ENCODE measurements at places on chromosomes 16 and 17. TPM values are rescaled to one million over a fixed set of nuclear protein-coding genes. Genes with fewer than 3 reads are reported as not detected.

The APOH gene
- total RNA-seq, result 17.1 TPM

The CSH2 gene
- total RNA-seq, result not detected

The CFAP20 gene
- 21.7 TPM for total RNA-seq

The SLC4A1 gene
- total RNA-seq, result 0.83 TPM

The KCTD13 gene
- total RNA-seq, result 22.3 TPM

The PIPOX gene
- total RNA-seq, result 1.3 TPM

The ITGAD gene
- 0.62 TPM for total RNA-seq

The ALOX12 gene
- total RNA-seq, result 0.86 TPM

The TNP2 gene
- total RNA-seq, result not detected

The CD300H gene
- 0.92 TPM for total RNA-seq

The PDF gene
- total RNA-seq, result 6.3 TPM

The TSC2 gene
- 123 TPM for total RNA-seq

DNA sequence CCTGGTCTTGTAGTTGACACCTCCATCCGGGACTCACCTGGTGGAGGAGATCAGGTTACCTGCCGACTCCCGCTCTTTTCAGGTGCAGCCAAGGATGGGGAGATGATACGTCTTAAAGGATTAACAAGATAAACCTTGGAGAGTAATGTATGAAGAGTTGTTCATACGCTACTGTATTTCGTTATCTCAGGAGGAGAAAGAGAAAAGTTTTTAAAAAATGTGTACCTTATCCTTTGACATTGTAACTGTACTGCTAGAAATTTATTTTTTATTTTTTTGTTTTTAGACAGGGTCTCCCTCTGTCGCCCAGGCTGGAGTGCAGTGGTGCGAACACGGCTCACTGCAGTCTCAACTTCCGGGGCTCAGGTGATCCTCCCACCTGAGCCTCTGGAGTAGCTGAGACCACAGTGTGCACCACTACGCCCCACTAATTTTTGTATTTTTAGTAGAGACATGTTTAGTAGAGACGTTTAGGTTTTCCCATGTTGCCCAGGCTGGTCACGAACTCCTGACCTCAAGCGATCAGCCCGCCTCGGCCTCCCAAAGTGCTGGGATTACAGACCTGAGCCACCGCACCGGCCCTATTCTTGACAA lies 764 bp upstream of the SMURF2 start:
- no peak for DNase-seq

- peak; percentile 43 for DNase-seq
These were observed 131.5 kb upstream of the CHMP6 start for GRCh38 chr17:80860101-80860671.

- DNase-seq, result no peak
These were observed 145.7 kb upstream of the IRX3 start for GRCh38 chr16:54431997-54432896.

DNA sequence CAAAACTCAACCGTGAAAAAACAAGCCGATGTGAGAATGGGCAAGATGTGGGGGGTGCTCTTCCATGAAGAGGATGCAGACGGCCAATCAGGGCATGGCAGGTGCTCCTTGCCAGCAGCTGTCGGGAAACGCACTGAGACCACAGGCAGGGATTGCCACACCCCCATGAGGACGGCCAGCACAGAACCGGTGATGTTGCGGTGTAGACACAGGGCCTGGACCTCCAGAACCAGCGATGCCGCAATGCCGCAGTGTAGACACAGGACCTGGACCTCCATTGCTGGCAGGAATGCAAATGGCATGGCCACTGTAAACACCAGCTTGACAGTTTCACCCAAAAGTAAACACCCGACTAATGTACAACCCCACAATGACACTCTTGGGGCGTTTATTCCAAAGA lies 164.9 kb downstream of the BANP start:
- DNase-seq, result no peak

DNA sequence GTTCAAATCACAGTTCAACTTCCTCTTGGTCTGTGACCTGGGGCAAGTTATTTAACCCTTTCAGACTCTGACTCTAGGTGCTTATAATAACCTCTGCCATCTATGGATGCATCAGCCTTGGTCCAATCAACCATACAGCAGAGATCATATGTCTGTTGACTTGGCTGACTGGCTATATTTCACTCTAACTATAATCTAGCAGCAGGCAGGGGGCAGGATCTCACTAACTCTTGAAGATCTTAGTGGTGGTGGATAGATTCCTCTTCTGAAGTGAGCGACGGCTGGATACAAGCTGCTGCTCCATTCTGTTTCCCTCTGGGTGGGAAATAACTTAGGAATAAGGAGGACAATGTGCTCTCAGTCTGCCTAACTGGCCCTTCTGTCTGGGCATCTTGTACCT lies 146.6 kb downstream of the SKAP1 start:
- DNase-seq, result no peak

DNA sequence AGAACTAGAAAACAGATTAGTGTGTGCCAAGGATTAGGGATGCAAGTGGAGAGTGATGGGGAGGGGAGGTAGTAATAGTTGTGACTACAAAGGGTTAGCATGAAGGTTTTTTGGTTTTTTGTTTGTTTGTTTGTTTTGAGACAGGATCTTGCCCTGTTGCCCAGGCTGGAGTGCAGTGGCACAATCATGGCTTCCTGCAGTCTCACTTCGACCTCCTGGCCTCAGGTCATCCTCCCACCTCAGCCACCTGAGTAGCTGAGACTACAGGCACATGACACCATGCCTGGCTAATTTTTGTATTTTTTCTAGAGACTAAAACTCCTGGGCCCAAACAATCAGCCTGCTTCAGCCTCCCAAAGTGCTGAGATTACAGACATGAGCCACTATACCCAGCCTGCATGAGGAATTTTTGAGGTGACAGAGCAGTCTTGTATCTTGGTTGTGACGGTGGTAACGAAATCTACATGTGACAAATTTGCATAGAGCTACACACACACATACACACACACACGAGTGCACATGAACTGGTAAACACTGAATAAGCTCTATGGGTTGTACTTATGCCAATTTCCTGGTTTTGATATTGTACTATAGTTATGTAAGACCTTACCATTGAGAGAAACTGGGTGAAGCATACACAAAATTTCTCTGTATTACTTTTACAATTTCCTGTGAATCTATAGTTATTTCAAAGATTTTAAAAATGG lies 59.6 kb upstream of the TOM1L1 start:
- DNase-seq, result no peak

DNA sequence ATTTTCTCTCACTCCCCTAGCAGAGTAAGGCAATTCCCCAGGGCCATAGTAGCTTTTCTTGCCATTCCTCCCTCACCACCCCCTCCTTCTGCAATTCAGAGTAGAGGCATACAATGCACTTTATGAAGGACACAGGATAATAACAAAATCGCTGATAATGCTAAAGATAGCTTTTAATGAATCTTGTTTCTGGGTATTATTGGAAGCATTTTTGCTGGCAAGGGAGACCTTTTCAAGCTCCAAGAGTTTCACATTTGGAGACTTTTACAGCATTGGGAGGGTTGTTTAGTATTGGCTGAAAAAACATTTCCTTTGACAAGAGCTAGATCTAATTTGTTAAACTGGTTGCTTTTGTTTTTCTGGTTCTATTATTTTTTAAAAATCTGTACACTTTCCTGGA lies 573.0 kb upstream of the C16orf82 start:
- DNase-seq, result no peak

DNA sequence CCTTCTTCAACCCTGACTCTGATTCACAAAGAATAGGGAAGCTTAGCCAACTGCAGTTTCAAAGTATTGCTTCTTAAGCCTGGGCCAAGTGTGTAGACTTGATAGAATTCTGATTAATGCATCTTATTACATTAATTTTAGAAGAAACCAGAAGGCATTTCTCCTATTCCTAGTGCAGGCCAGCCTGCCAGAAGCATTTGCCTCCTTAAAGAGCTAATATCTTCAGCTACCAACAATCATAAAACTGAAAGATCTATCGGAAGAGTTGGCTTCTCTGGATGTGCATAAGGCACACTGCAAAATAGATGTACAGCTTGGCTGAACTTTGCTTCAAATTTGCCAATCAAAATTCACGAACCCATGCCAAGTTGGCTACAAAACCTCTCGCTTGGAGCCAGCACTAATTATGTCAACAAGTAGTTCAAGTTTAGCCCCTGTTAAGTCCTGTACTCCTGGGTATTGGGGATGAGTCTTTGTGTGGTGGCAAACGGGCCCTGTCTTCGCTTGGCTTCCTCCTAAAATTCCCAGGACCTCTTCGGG lies 717.8 kb downstream of the WWOX start:
- DNase-seq, result no peak

GRCh38 chr16:56048425-56049105 lies 142.7 kb upstream of the GNAO1 start:
- no peak for DNase-seq

GRCh38 chr17:27754549-27754948 lies 45.8 kb downstream of the NOS2 start:
- no peak for DNase-seq

- DNase-seq, result peak; percentile 41
These were observed 686 bp upstream of the MIEF2 start for GRCh38 chr17:18259621-18260331.

DNA sequence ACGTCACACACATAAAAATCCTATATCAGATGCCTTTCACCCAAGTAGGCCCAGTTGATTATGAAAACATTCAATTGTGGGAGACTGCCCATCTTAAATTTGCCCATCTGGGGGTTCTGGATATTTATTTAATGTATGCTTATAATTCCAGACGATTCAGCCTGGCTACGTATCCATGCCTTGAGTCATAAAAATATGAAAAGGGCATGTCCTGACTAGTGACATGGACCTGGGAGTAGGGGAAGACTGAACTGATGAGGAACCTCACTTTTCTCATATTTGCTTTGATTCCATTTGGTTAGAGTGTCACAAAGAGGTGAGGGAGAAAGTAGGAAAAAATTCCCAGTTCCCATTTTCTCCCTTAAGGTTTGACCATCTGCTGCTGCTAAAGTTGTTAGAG lies 122.5 kb upstream of the GNAO1 start:
- no peak for DNase-seq

DNA sequence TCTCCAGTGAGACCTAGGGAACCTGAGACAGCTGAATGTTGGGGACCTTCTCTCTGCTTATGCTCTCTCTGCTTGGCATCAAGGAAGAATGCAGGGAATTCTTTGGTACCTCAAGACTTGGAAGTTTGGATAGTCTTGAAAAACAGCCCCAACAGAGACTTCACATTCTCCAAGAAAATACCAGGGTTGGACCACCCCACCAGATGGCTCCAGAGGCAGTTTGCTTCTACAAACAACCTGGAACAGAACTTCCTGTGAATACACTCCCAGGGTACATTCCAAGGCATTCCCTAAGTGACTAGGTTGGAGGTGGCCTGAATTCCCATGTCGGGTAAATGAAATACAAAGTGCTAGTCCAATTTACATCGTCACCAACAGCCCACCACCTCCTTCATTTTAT lies 314.4 kb downstream of the PMP22 start:
- no peak for DNase-seq

GRCh38 chr17:79034931-79035485 lies 11.0 kb downstream of the C1QTNF1 start:
- no peak for DNase-seq

GRCh38 chr17:36501963-36502362 lies 15.5 kb downstream of the ZNHIT3 start:
- no peak for DNase-seq

DNA sequence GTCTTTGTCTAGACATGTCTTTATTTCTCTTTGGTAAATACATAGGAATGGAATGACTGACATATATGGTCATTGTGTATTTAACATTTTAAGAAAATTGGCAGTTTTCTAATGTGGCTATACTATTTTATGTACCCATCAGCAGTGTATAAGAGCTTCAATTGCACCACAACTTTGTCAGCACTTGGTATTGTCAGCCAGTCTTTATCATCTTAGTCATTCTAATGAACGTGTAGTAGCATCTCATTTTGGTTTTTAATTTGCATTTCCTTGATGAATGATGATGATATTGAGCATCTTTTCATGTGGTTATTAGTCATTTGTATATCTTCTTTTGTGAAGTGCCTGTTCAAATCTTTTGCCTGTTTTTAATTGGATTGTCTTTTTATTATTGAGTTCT lies 239.3 kb downstream of the CEP112 start:
- DNase-seq, result no peak

DNA sequence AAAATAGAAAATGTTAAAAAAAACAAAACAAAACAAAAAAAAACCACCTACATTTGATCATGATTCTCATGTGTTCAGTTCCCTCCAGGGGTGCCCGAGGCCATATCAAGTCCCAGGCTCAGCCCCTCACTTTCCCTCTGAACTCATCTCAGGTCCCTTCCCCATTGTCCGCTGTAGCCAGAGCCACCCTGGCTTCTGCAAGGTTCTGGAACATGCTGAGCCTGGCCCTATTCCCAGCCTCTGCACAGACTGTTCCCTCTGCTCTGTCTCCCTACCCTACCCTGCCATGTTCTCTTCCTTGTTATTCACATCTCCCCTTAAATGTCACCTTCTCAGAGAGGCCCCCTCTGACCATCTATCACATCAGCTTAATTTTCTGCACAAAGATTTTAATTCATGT lies 46.9 kb downstream of the TK2 start:
- DNase-seq, result no peak

GRCh38 chr17:3788200-3788599 lies 12.8 kb downstream of the ITGAE start:
- DNase-seq, result no peak

DNA sequence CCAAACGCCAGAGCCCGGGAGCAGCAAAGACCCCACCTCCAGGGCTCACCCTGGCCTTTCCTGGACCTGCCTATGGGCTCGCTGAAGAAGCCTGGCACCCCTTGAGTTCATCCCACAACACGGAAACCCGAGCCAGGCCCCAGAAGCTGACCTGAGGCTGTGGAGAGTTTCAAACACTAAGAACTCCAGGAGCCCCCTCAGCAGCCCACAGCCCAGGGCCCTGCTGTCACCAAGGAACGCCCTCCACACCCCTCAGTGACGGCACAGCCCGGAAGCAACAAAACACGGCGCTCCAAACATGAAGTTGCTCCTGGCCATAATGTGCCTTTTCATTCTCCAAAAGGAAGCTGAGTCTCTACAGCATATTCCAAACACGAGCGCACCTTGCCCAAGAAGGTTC lies 9.2 kb downstream of the SLC38A10 start:
- no peak for DNase-seq

GRCh38 chr17:82767041-82767754 lies 15.3 kb downstream of the TBCD start:
- DNase-seq, result peak; percentile 47

- peak; percentile 65 for DNase-seq
These were observed 3.1 kb upstream of the ZNF764 start for GRCh38 chr16:30561089-30561816.

- no peak for DNase-seq
These were observed 5.1 kb downstream of the CALCOCO2 start for GRCh38 chr17:48835971-48836370.

- DNase-seq, result no peak
These were observed 80.1 kb downstream of the PMP22 start for GRCh38 chr17:15184872-15185624.

DNA sequence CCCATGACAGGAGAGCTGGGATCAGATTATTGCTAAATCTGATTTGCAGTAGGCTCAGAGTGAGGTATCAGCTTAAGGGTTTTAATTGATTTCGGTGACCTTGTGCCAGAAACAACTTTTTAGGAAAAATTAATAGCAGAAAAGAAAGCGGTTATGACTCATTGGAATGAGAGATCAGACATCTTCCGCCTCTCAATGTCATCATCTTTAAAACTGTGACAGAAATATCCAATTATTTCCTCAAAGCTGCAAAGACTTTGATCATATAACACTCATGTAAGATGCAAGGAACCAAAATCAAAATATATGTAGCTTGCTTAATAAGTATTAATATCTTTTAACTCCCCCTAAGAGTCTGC lies 190.1 kb upstream of the FOXF1 start:
- DNase-seq, result no peak

- peak; percentile 77 for DNase-seq
These were observed 10.9 kb downstream of the RARA start for GRCh38 chr17:40319651-40320540.

- peak; percentile 90 for DNase-seq
These were observed 2.1 kb upstream of the IRX5 start for GRCh38 chr16:54928411-54929089.

Measured in lower lobe of right lung (tissue), 2 donors.